Activated CD4-positive, alpha-beta T cell treated with anti-CD3 and anti-CD28 coated beads, Interleukin-2, amount 10 ng/mL, durations not matched to agents 24 days and 14 days (primary cell): ENCODE measurements at places on chromosomes 16 and 17.

DNA sequence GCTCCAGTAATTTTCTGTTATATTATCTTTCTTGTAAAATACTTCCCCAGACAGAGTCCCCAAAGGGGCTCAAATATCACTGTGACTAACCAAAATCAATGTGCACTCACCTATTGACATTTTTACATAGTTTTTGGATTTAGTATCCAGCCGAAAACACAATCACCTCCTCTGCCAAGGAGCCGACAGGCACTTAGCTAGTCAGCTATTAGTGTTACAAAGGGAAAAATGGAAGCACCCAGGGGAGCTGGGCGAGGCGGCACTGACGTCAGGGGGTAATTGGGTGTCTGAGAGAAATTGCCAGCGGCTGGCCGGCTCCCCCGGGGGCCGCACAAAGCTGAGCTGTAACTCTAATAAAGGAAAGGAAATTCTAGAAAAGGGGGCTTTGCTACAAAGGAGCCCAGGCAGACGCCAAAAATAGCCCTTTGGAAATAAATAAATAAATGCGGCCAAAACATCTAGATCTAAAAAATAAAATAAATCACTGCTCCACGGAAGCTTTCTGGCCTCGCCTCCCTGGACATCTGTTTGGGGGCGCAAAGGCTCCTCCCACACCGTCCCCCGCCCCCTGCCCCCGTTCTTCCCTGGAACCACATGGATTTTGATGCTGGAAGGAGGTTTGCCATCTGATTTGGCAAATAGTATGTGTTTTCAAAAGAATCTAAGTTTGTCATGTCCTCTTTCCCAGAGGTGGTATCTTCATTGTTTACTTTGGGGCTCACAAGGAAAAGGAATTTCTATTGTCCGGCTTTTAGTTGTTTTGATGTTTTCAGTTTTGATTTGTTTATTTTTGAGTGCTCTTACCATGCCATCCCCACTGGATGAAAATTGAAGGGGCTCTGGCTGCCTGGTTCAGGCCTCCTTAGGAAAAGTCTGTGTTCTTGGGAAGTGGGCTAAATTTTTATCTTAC, 156.7 kb downstream of the ZNF423 start:
- no peak for DNase-seq

DNA sequence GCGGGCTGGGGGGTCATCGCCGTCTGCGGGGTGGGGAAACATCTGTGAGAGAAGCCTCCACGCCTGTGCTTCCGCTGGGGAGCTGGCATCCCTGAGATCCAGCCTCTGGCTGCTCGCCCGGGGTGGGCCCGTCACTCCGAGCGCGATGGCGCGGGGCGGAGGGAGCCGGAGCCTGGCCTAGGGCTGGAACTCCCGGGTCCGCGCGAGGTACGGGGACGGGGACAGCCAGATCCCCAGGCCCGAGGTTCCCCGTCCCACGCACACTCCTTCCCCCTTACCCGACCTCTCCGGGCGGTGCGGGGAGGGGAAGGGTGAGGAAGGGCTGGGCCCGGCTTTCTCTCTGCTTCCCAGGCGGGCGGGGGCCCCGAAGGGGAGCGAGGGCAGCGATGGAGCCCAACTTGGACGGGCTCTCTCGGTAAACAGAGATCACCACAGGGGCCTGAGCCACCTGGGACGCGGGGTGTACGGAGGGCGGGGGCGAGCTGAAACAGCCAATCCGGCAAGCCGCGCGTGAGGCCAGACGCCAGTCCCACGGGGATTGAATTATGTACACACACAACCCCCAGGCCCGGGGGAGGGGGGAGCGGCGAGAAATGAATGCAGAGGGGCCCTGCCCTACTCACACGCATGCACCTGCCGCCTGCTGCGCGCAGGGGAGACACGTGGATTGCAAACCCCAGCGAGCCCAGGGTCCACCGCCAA, at the start of gene SLC16A11:
Gene SLC16A11 (minus strand): TSS at position 596 of the 702 bp plus-strand sequence. CDS start 579 bp downstream, at position 17.
- peak; percentile 71 for DNase-seq

DNA sequence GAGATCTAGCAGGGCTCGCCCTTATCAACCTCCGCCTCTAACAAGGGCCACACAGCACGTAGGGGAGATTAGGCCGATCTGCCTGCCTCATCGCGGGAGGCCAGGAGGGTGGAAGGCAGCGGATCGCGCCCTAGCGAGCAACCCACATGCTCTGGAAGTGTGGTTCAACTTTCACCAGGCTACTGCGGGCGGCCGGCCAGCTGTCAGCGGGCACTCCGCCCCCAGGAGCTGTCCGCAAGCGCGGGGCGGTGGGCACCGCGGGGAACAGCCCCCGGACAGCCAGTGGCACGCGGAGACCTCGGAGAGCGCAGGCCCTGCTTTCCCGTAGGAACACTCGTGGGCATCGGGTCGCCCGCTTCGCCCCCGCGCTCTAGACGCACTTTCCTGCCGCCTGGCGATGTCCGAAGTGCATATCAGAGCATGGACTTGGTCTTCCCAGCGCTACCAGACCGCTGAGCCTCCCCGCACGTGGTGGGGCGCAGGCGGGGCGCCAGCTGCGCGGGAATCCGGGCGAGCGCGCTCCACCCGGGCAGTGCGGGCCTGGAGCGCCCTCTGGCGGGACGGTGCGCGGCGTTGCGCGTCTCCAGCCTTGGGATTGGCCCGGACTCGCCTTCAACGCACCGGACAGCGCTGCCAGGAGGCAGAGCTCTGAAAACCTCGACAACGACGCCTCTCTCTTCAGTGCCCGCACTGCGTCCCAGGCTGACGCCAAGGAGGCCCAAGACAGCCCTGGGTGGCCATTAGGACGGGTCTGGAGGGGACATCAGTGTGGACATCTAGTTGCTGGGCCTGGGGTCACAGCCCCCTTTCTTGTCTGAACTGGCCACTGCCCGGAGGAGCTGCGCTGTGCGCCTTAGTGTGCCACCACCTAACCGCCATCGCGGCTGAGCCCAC, 3.6 kb upstream of the ZNHIT3 start:
- peak; percentile 96 for DNase-seq

DNA sequence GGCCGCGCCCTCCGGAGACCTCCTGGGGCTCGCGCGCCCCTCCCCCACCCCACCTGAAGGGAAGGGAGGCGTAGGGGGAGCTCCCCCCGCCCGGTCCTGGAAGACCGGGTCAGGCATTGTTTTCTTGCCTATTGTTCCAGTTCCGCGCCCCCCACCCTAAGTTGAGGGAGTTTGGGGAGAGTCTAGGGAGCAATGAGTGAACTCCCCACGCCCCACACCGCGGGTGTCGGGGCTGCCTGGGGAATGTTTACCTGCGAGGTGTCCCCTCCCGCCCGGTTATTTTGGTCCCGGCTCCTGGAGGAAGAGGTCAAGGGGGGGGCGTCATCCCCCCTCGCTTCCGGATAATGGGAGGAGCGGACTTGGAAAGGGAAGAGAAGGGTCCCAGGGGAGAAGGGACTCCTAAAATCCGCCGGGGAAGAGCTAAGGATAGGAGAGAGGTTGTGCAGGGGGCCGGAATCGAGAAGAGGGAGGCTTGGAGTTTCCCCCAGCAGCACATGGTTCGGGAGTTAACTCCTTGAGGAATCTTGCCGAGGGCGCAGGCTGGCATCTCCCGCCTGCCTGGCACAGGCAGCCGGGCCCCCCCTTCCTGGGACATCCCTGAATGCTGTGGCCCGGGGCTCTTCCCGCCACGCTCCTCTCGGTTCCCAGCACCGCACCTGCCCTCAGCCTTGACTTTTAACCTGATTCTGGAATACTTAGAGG, 881 bp downstream of the MLLT6 start:
- peak; percentile 75 for DNase-seq

- peak; percentile 50 for DNase-seq
Observed at GRCh38 chr17:57242148-57242547, 14.2 kb upstream of the MSI2 start.
